ENCODE measurements at places on chromosomes 4 and X.
A peak's percentile ranks its signal among the peaks of the same experiment; 100 is the strongest.

DNA sequence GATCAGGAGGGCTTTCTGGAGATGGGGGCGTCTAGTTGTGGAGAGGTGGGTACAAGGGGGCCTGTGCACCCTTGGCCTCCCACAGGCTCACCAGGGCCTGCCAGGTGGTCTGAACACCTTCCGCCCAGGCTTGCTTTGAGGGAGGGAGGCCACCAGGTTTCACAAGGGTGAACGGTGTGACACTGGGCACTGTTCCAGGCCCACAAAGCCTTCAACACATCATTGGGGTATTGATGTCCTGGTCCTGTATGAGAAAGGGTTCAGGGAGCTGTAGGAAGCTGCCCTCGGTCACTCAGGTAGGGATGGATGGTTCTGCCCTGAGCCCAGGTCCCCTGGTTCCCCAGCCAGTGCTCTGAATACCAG is 6.0 kb downstream of the HTRA3 start:
- no peak for DNase-seq

GRCh38 chr4:54495091-54495490 is 162.7 kb upstream of the KIT start:
- DNase-seq = peak; percentile 91

DNA sequence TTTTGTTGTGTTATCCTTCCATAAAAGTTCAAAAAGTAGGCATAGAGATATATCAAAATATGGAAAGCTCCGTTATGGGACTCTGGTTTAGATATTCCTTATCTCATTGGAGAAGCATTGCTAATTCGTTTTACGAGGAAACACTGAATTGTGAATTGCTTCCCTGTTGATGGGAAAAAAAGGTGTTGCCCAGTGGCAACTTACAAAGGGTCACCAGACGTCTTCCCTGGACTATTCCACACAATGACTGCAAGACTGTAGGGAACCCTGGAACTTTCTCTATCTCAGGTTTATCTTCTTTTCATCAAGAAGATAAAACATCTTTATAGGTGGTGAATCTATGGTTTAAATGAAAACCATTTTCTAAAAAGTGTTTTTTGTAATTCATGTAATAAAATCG is 137.7 kb downstream of the MID1 start:
- no peak for DNase-seq

GRCh38 chr4:168131196-168131595 is 38.9 kb downstream of the ANXA10 start:
- no peak for DNase-seq

DNA sequence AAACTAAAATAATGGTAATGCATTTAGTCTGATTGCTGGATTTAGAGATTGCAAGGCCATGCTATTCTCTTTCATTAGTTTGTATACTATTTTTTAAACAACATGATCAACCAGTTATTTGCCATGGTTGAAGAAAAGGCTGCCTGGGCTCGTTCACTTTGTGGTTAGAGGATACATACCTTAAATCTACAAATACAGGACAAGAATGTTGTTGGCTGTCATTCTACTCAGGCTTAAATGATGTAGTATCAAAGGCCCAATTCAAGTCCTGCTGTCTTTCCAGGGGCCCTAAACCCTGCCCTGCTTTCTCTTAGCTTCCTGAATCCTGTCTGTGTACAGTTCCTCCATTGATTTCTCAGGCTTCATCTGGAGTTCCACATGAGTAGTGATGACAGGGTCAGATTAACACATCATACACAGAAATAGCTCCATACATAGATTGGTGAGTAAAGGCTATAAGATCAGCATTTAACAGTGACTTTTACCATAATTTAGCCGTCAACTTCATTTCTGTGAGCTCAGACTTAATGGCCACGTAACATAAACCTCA is 114.9 kb upstream of the GPRIN3 start:
- DNase-seq = no peak

GRCh38 chr4:47525154-47525819 is 40.2 kb downstream of the ATP10D start:
- no peak for DNase-seq

DNA sequence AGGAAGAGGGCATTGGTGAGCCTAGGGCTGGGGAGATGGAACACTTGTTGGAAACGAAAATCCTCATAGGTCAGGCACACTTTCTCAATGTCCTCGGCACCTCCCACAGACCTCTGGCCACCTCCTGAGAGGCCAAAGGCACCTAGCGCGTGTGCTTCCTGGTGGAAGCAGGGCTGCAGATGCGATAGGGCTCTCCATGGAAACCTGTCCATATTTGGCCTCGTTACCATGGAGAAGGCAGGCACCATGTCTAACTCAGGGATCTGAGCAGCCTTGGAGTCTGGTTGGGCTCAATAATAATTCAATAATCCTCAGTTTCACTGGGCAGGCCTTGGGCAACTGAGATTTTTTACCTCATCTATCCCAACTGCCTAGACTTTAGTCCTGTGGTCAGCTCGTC is 58.3 kb downstream of the RAI2 start:
- peak; percentile 35 for DNase-seq

DNA sequence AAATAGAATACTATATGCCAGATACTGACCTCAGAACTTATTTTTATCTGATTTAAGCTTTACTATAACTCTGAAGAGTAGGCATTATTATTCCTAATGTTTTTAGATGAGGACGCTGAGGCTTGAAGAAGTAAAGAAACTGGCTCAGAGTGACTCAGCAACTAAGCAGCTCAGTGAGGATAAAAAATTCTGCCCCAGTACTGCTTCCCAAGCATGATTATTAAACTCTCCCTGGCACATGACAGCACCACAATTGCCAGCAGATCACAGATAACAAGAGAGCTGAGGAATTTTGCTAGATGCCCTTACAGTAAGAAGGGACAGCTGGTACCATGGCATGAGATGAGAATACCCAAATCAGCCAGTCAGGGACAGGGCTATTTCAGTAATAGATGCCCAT is 219.4 kb downstream of the NKX6-1 start:
- DNase-seq = no peak

DNA sequence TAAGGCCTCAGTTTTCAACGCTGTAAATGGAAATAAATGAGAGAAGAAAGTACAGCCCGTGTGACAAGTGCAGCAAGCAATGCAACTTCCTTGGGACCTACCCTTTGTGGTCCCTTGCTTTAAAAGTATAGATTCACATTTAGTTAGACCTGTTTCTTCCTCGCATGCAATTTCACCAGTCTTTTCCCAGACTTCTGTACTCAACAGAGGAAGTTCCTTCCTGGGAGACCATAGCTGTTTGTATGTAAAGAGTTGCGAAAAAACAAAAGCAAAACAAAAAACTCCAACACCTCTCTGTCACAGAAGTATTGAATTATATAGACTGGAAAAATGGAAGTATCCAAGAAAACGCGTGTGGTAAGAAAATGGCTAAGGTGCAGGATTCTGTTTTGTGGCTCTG is 1.1 kb upstream of the IRF2 start:
- no peak for DNase-seq

- no peak for DNase-seq
These were observed 49.8 kb downstream of the RAB33B start for GRCh38 chr4:139503622-139504166.

GRCh38 chrX:139933904-139934303 is 1.1 kb upstream of the ATP11C start:
- DNase-seq = no peak
